ENCODE measurements at places on chromosomes 12 and 14.
A peak's percentile ranks its signal among the peaks of the same experiment; 100 is the strongest.

GRCh38 chr12:41531147-41531829, 343.2 kb downstream of the PDZRN4 start:
- no peak for DNase-seq

DNA sequence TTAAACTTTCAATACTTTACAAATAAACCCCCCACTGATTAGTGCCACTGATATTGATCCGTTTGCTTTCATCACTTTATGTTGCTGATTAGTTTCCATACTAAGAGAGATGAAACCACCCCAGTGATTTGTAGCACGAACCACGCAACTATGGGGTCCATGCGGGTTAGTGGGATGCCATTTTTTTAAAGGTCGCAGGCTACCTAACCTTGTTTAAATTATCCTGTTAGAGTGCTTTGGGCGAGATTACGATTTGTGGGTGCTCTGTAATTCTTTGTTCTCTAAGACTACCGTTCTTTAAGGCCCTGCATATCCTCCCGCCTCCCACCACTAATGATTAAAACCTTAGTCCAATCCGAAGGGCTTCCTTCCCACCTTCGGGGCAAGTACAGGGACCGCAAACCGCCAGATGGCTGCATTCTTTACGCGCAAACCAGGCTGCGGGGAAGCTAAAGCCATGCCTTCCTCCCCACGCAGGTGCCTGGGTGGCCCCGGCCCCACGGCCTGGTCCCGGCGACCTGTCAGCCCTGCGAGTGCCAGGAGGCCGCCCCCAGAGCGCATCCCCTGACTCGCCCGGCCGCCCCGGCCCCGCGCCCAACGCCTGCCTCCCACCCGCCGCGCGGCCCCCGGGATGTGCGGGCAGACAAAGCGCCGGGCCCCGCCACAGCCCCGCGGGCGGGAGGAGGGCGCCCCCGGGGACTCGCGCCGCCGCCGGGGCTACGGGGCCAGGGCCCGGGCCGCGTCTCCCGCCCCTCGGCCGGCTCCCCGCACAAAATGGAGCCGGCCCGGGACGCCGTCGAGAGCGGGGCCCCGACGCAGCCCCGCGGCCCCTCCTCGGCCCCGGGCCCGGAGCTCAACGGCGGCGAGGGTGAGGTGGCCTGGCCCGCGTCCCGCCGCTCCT, 759 bp downstream of the NFYB start:
- peak; percentile 31 for DNase-seq

DNA sequence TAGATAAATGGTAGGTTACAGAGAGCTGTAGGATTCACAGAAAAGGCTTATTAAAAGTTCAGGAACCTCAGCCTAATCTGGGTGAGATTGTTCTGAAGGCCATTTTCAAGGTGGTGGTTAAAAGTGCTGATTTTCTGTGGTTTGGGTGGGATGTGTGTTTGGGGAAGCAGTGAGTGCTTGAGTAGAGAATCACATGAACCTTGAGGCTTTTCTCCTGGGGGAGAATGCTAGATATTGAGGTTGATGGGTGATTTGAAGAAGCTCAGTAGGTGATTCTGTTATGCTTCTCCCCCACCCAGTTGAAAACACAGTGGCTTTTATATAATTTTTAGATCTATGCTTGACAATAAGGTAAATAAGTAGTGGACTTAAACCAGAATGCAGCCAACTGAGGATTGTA, 420.9 kb downstream of the PCNX1 start:
- no peak for DNase-seq

- no peak for DNase-seq
Observed at GRCh38 chr12:3202734-3203446, 125.7 kb downstream of the TSPAN9 start.

- no peak for DNase-seq
Observed at GRCh38 chr12:129949651-129950050, 45.8 kb upstream of the TMEM132D start.

DNA sequence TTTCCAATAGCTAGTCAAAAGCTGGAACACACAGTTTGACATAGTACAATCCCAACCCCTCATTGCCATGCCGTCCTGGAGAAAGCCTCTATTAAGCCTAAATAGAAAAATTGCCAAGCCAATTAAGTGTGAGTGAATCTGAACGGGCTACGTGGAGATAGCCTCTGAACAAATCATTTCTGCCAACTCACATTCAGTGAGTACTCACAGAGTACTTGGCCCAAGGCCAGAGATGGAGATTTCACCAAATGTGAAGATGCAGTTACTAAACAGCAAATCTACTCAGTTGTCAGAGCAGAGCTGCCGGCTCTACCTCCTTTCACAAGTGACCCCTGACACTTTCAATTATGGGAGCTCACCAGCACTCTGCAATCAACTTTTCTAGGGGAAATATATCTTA, 350.0 kb downstream of the GALC start:
- no peak for DNase-seq

- DNase-seq, result no peak
Observed at GRCh38 chr12:112932485-112933128, 5.7 kb upstream of the OAS3 start.

DNA sequence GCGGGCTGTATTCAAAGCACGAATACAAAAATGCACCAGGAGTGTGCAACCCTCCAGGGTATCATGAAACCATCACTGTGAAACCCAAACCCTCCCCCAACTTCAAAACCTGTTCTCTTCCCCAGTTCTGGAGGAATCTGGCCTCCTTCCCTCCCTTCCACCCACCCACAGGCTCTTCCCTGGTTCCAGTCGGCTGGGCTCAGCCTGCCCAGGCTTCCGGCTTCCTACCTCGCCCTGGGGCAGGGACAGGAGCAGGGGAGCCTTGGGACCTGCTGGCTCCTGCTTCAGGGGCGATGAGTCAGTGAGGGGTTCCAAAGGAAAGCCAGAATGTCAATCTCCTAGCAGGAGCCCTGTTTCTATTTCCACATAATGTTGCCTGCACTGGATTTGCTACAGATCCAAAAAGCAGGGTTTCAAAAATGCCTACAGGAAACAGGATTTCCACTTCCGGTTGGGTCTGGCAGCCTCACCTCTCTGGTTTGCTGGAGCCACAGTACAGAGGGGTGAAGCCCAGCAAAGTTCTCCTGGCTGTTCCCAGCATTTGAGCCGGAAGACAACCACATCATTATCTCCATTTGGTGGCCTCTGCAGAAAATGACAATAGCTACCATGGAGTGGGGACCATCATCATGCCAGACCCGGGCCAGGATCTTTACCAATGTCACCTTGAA, 278.3 kb downstream of the DPF3 start:
- no peak for DNase-seq

DNA sequence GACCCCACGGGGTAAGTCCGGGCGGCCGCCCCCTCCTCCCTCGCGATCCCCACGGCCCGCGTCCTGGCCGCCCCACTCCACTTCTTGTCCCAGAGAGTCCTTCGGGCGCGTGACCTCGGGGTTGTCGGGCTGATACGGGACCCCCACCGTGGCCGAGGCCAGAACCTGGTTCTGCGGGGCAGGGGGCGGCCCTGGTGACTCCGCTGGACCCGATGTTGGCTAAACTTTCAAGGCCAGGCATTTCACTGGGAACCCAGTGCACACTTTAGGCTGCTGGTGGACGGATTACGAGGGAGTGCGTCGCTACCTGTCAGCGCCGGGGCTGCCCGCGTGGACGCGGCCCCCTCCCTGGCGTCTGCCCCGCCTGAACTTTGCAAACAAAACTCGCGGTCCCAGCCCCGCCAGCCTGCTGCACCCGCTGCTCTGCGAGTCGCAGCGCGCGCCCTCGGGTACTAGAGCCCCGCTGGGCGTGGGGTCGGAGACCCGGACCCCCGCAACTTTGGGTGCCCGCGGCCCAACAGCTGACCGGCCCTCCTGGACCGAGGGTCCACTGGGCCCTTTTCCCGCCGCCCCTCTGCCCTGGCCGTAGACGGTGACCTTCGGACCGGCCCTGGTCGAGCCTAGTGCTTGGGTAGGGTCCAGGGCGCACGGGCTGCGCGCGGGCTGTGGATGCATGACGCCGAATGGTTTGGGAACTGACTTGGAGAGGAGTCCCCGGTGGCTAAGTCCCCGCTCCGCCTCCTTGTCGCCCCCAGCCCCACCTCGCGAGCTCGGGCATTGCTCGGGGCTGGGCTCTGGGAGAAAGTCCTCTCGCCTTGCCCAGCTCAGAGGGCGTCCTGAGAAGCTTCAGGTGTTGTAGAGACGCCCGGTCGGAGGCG, 624 bp downstream of the RIN3 start:
- DNase-seq, result no peak

GRCh38 chr14:73234586-73235394, 2.5 kb upstream of the PAPLN start:
- DNase-seq, result no peak

GRCh38 chr12:127542391-127542790, 724.6 kb upstream of the TMEM132C start:
- DNase-seq, result no peak

GRCh38 chr14:90132821-90133570, 71.2 kb downstream of the KCNK13 start:
- DNase-seq, result no peak

GRCh38 chr12:111728795-111729194, 37.9 kb upstream of the ALDH2 start:
- no peak for DNase-seq

DNA sequence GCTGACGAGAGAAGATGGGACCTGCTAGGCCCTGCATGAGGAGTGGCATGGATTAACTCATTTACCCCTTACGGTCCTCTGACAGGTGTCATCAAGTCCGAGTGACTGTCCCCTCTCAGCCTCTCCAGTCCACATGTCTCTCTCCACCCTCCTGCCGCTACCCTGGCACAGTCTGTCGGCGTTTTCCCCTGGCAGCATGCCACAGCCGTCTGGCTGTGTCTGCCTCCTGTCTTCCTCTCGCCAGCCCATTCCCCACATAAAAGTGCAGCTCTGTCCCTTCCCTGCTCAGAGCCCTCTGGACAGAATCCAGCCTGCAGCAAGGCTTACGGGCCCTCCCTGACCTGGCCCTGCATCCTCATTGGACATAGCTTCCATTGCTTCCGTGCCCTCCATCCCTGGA, 45.6 kb downstream of the UBE3B start:
- no peak for DNase-seq

GRCh38 chr12:91974541-91975085, 171.0 kb downstream of the BTG1 start:
- DNase-seq, result no peak

- DNase-seq, result no peak
Observed at GRCh38 chr12:79614730-79615129, 76.0 kb downstream of the PAWR start.

- no peak for DNase-seq
Observed at GRCh38 chr12:47303995-47304560, 224.3 kb upstream of the AMIGO2 start.

DNA sequence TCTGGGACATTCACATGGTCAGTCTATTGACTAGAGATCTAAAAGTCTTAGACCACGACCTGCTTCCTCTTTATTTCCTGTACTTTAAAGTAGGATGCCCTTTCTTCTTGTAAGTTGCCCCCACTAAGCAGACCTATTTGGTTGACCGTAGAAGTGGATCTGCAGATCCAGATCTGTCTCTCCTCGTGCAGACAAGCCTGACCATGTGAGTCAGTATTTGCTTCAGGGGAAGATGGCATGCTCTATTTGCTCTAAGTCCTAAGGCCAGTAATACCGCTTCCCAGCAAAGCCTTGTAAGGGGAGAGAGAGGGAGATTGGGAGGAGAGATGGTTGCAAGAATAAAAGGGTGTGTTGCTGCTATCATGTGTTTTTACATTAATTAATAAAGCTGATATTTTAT, 46.8 kb downstream of the KCNC2 start:
- no peak for DNase-seq

- DNase-seq, result no peak
Observed at GRCh38 chr14:69673104-69673503, 61.7 kb downstream of the SUSD6 start.

DNA sequence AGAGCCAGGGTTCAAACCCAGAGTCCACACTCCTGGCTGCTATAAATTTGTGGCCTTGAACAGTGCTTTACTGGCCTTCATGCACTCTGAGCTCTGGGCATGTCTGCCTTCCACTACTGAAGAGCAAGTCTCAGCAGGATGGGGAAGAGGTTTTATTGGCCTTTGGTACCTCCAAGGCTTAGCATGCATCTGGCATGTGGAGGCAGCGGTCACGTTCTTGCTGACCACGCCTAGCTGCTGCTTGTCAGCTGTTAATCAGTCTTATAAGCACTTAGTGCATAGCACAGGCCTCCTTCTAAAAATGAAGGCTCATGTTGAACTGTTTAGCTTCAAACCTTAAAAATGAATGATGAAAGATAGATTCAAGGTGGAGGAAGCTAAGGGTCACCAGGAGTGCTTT, 177.5 kb downstream of the PELI2 start:
- DNase-seq, result no peak

GRCh38 chr14:21120686-21121085, 19.8 kb downstream of the TMEM253 start:
- DNase-seq, result no peak

GRCh38 chr14:80346395-80346794, 135.1 kb upstream of the DIO2 start:
- DNase-seq, result no peak

DNA sequence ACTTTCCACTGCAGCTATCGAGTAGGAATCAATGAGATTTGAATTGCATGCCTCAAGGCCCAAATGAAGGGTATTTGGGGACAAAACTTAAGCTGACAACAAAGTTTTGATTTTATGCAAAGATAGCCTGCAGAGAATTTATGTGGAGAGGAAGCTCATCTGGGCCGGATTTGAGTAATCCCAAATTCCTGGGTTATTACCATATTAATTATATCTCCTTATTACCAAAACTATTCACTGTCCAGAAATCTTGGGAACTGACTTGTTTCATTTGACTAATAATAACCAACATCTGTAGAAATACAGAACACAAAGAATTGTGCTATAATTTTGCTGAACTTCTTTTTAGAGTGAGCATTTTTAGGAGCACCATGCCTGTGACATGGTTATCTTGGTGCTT, 70.4 kb downstream of the KITLG start:
- no peak for DNase-seq

- no peak for DNase-seq
Observed at GRCh38 chr12:38456537-38457120, 140.1 kb downstream of the ALG10B start.

DNA sequence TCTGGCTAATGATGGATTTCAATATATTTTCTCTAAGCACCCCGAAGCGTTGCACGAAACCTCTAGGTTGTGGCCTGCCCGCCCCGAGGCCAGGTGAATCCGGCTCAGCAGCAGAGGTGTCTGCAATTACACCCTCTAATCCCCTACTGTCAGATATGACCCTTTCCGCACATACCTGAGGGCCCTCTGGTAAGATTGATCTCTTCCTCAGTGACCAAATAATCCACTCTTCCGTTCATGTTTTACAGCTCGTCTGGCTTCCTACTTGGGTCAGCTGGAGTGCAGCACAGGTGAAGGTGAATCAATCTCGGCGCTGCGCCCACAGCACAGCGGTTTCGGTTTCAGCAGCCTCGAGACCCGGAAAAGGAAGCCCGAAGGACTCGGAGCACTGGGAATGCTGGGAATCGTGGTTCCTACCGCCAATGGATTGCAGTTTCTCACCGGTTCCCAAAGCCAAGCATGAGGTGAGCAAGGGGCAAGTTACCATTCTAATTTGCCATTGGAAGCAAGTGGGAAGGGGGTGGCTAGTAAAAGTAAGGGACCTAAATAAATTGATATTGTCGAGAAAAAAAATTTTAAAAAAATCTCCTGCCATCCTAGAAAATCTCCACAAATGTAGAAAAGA, at the start of gene SYNJ2BP:
TSS of gene SYNJ2BP (minus strand) at position 366 of the 625 bp plus-strand sequence. CDS start at position 239, 127 bp downstream.
- peak; percentile 62 for DNase-seq

Measured in right renal pelvis (tissue), 4 donors.